ENCODE measurements at places on chromosomes 5 and 9. TPM values are rescaled to one million over a fixed set of nuclear protein-coding genes. Genes with fewer than 3 reads are reported as not detected.

DNA sequence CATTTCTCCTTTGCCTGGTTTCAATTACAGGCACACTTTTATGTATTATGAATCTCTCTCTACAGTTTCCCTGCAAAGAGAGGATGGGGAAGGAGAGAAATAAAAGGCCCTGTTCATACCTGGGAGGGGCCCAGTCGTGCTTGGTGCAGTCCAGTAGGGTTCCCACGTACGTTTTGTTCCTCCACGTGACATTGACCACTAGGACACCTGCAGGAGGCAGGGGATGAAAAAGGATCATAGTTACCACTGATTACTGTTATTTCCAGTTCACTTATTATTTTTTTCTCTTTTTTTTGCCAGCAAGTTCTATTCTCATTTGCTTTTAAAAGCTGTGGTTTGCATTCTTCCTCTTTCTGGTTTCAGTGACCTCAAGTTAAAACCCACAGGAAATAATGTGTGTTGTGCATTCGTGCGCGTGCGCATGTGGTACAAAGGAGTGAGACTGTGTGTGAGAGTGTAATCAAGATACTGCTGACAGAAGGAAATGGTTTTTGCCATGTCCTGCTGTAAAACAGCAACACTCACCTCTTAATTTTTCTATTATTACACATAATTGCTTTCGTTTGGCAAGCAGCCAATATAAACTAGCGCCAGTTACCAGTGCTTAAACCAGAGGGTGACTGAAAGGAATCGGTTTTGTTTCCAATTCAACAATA, 96.8 kb downstream of the ZNF608 start:
- DNase-seq, result peak; percentile 92
- peaks cover 34% of the 10 kb centered on the region for H3K4me1 ChIP-seq
- no peaks in the 10 kb centered on the region for H3K27me3 ChIP-seq
- no peaks in the 10 kb centered on the region for H3K36me3 ChIP-seq

- peak overlapping the region; percentile 23 for H3K4me3 ChIP-seq
- peak overlapping the region; percentile 95 for H3K27ac ChIP-seq
- H3K4me1 ChIP-seq, result peaks cover 77% of the 10 kb centered on the region
- no peaks in the 10 kb centered on the region for H3K27me3 ChIP-seq
Observed at GRCh38 chr9:134406366-134407120, 80.3 kb downstream of the RXRA start.

GRCh38 chr9:20683351-20684034, 566 bp upstream of the FOCAD start:
- H3K27me3 ChIP-seq, result no peaks in the 10 kb centered on the region
- no peaks in the 10 kb centered on the region for H3K36me3 ChIP-seq
- H3K27ac ChIP-seq, result peak overlapping the region; percentile 95
- H3K4me3 ChIP-seq, result peak overlapping the region; percentile 90
- no peak for DNase-seq

DNA sequence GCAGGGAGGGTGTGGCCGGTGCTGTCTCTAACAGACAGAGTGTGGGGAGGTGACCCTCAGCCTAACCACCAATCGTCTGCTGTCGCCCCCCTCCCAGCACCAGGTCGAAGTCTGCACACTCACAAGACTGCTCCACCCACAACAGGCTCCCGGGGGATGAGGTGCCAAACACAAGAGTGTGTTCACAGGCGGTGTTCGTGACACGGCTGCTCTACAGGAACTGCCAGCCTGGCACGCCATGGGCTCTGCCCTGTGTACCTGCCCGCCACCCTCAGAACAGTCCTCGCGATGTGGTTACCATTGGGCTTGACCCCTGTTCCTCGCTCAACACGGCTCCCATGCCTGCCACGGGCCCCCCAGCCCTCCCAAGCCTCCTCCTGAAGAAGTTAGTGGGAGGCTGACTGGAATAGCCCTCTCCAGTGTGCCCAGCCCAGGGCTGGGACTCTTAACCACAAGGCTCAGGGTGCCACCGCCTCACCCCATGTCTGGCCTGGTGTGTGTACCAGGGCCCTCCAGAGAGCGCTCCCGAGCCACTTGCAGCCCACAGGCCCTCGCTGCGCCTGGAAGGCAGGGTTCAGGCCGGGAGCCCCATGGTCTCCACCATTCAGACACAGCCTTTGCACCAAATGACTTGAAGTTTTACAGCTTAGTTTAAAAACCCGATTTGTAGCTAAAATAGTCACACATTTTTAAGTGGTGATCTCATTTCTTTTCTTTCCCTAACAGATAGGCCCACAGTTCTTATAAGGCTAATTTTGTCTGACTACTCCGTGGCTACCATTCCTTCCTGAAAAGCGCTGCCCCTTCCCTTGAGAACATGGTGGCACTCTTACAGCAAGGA, 102.5 kb downstream of the CAMSAP1 start:
- no peak for DNase-seq
- no peaks in the 10 kb centered on the region for H3K4me1 ChIP-seq
- H3K4me3 ChIP-seq, result no peak overlapping the region
- no peaks in the 10 kb centered on the region for H3K36me3 ChIP-seq
- no peaks in the 10 kb centered on the region for H3K27me3 ChIP-seq
- H3K27ac ChIP-seq, result no peak overlapping the region

GRCh38 chr5:104702212-104702611, 1139.6 kb upstream of the NUDT12 start:
- no peak for DNase-seq
- no peaks in the 10 kb centered on the region for H3K36me3 ChIP-seq
- H3K27ac ChIP-seq, result no peak overlapping the region
- H3K4me3 ChIP-seq, result no peak overlapping the region
- H3K27me3 ChIP-seq, result no peaks in the 10 kb centered on the region

GRCh38 chr5:6780802-6781391, 67.7 kb downstream of the TENT4A start:
- no peak for DNase-seq
- no peaks in the 10 kb centered on the region for H3K27me3 ChIP-seq
- H3K4me1 ChIP-seq, result no peaks in the 10 kb centered on the region

DNA sequence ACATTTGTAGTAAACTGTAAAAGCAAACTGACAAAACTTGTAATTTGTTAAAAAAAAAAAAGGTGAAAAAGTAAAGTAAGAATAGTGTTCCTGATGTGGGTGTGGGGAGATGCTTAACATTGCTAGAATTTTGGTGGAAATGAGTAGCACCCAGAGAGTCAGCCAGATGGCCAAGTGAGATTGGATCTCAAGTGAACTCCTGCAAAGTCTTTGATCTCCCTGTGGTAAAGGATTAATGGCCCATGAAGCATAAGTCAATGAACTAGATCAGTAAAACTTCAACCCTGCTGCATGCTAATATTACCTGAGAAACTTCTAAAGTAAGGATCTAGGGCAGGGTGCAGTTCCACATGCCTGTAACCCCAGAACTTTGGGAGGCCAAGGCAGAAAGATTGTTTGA, 19.0 kb upstream of the FAM169A start:
- no peak for DNase-seq
- H3K27me3 ChIP-seq, result no peaks in the 10 kb centered on the region
- H3K27ac ChIP-seq, result no peak overlapping the region
- no peaks in the 10 kb centered on the region for H3K4me1 ChIP-seq

DNA sequence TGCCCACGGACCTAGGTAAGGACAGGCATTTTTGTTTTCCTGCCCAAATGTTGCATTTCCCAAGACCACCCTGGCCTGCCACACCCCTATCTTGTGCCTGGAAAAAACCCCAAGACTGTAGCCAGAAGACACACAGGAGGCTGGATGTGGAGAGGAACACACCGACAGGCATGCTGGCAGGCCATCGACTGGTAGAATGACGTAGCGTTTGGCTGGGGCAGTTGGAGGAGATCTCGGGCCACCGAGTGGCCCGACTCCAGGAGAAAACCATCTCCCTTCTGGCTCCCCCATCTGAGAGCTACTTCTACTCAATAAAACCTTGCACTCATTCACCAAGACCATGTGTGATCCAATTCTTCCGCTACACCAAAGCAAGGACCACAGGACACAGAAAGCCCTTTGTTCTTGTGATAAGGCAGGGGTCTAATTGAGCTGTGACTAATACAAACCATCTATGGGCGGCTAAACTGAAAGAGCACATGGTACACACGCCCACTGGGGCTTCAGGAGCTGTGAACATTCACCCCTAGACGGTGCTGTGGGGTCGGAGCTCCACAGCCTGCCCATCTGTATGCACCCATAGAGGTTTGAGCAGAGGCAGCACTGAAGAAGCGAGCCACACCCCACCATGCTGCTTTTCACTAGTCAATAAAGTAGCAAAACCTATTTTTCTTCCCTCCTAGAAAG, 38.9 kb upstream of the N4BP3 start:
- no peaks in the 10 kb centered on the region for H3K36me3 ChIP-seq
- no peak overlapping the region for H3K27ac ChIP-seq
- H3K4me3 ChIP-seq, result no peak overlapping the region
- no peak for DNase-seq
- H3K4me1 ChIP-seq, result no peaks in the 10 kb centered on the region

- no peaks in the 10 kb centered on the region for H3K27me3 ChIP-seq
- H3K4me1 ChIP-seq, result no peaks in the 10 kb centered on the region
- H3K4me3 ChIP-seq, result no peak overlapping the region
- no peak for DNase-seq
- no peaks in the 10 kb centered on the region for H3K36me3 ChIP-seq
- H3K27ac ChIP-seq, result no peak overlapping the region
Observed at GRCh38 chr9:95572381-95573151, 55.8 kb upstream of the PTCH1 start.

- H3K4me1 ChIP-seq, result no peaks in the 10 kb centered on the region
- DNase-seq, result no peak
- H3K27me3 ChIP-seq, result no peaks in the 10 kb centered on the region
- no peaks in the 10 kb centered on the region for H3K36me3 ChIP-seq
- no peak overlapping the region for H3K27ac ChIP-seq
Observed at GRCh38 chr5:5558638-5559527, 136.4 kb downstream of the ICE1 start.

DNA sequence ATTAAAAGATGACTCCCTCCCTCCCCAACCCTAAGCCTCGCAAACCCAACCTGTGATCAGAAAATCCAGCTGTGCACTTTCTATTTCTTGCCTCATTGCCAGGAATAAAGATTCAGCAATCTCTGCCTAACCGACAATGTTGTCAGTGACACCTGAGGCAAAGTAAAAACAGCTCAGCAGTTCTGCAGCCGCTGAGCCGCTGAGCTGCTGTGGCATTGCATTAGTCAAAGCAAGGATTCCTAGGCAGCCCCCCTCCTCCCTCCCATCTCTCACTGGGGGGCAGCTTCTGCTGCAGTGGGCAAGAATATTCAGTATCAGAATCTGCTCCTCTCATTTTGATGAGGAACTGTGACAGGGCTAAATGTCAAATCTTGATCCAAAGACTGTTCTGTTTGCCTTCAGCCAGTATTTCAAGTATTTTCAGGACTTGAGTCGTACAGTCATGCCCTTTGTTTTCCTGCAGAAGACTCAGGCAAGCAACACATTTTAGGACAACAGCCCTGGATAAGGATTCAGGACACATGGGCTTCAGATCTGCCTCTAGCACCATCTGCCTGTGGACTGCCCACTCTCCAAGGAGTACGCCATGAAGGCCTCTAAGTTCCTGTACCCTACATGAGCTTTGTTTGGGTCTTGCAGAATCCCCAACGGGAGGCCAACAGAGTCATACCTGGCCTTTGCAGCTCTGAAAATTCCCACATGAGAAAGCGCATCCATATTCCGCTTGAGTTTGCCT, 41.1 kb upstream of the DAP start:
- no peaks in the 10 kb centered on the region for H3K27me3 ChIP-seq
- no peak for DNase-seq
- H3K4me1 ChIP-seq, result peaks cover 4% of the 10 kb centered on the region
- H3K27ac ChIP-seq, result no peak overlapping the region
- H3K36me3 ChIP-seq, result no peaks in the 10 kb centered on the region
- H3K4me3 ChIP-seq, result no peak overlapping the region

DNA sequence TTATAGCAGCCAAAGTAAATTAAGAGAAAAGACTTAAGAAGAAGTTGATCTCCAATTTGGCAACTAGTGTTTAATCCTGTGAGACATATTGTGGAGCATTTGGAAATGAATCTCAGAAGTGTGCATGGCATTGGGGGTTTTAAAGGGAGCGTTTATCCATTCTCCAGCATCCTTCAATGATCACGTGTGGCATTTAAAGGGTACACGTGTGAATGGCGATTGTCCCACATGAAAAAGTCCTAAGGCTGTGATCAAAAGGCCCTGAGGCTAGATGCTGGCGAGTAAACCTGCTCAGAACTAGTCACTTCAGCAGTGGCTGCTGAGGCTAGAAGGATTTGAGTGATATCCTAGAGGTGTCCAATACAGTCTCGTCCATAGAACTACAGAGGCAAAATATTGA, 315.6 kb upstream of the CDH9 start:
- no peak overlapping the region for H3K27ac ChIP-seq
- no peaks in the 10 kb centered on the region for H3K27me3 ChIP-seq
- DNase-seq, result no peak
- no peaks in the 10 kb centered on the region for H3K36me3 ChIP-seq

GRCh38 chr9:107103621-107104020, 179.5 kb upstream of the RAD23B start:
- no peak for DNase-seq
- no peak overlapping the region for H3K4me3 ChIP-seq
- no peak overlapping the region for H3K27ac ChIP-seq
- no peaks in the 10 kb centered on the region for H3K36me3 ChIP-seq
- no peaks in the 10 kb centered on the region for H3K27me3 ChIP-seq

DNA sequence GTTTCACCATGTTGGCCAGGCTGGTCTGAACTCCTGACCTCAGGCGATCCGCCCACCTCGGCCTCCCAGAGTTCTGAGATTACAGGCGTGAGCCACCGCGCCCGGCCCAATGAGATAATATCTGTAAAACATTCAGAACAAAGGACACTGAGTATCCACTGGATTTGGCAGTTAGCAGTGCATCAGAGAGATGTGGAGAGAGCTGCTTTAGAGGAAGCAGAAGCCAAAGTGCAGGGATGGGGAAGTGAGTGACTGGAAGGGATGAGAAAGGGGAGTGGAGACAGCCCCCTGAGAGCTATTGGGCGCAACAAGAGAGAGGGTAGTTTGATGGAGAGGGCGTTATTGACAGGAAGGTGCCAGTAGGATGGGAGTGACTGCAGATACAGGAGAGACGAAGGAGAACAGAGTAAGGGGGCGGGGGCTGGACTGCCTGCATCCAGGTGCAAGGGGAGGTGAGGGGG, 157.5 kb upstream of the SHB start:
- no peaks in the 10 kb centered on the region for H3K4me1 ChIP-seq
- no peak overlapping the region for H3K27ac ChIP-seq
- H3K36me3 ChIP-seq, result no peaks in the 10 kb centered on the region
- peaks cover 18% of the 10 kb centered on the region for H3K27me3 ChIP-seq
- peak; percentile 11 for DNase-seq

- H3K27me3 ChIP-seq, result no peaks in the 10 kb centered on the region
- no peaks in the 10 kb centered on the region for H3K36me3 ChIP-seq
- H3K4me3 ChIP-seq, result no peak overlapping the region
Observed at GRCh38 chr9:71762900-71763653, 5.2 kb downstream of the CEMIP2 start.

DNA sequence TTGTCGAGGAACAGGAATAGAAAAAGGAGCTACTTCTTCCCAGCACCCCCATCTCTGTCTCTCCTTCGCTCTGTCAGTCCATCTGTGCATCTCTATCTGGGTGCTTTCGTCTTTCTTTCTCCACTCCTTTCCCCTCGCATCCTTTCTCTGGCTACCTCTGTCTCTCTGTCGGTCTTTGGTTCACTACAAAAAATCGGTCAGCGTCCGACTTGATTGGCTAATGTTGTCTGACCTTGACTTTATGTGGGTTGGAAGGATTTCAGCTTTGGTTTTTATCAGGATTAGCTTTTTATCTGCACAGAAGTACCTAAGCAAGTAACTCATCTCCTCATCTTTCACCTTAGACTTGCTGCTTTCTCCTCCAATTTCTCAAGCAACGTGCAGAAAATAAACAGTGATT, 575.2 kb upstream of the ZNF462 start:
- H3K27me3 ChIP-seq, result no peaks in the 10 kb centered on the region
- no peak for DNase-seq
- H3K4me3 ChIP-seq, result no peak overlapping the region
- no peaks in the 10 kb centered on the region for H3K4me1 ChIP-seq

Gene AK8
- total RNA-seq, result 1.9 TPM

Gene LMX1B
- total RNA-seq, result 0.05 TPM

Gene LHX3
- not detected for total RNA-seq

Gene SAPCD2
- total RNA-seq, result 4.6 TPM

Gene NIPSNAP3A
- 24.9 TPM for total RNA-seq

Gene F2RL1
- 12.0 TPM for total RNA-seq

Gene ZMAT2
- total RNA-seq, result 40.6 TPM
